ENCODE measurements at places on chromosomes 5 and 9.
A peak's percentile ranks its signal among the peaks of the same experiment; 100 is the strongest.

- DNase-seq, result no peak
Observed at GRCh38 chr5:180130291-180130869, 58.8 kb upstream of the RNF130 start.

DNA sequence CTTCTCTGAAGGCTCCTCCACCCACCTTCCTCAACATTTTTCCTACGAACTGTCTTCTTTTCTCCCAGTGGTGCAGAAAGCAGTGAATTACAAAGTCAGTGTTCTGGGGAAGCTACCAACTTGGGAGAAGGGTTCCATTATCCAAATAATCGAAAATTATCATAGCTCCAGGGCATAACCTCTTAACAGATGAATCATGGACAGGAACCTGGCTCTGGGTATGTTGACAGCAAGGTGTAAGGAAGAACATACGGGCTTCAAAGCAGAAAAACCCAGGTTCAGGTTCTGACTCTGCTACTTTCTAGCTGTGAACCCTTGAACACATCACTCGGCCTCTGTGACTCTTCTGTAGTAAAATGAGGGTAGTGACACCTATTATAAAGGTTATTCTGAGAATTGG, 351.3 kb downstream of the ENC1 start:
- DNase-seq, result peak; percentile 42

DNA sequence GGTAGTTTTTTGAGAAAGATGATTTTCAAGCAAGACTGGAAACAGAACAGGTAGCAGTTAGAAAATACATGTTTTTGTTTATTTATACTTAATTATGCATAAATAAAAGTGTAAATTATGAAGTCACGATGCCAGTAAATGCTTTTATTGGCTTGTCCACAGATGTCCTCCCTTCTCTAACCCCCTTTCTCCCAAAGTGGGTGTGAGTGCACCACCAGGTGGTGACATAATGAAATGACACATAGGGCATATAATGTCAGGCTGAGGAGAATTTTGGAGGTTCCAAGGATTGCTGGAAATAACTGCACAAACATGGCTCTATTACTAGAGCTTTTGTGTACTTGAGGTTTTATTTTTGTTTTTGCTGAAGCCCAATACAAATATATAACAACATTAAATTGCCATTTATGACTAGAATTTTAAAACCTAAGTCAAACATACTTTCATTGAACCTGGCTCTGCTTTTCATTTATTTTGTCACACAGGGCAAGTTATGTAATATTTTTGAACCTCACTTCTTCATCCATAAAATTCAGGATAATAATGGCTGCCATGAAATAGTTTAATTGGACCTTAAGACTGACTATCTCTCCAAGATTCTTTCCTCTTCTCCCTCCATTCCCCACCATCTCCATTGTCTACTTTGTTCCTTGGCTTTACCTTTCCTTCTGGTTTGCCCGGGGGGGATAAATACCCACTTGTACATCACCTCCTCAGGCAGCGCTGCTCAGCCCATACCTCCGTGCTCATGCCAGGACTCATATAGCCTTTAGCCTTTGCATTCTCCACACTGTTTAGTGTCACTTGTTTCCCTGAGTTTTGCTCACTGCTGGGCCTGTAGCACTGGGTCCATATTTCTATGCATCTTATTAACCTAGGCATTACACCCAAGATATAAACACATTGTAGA, 168.8 kb downstream of the PDE4D start:
- DNase-seq, result peak; percentile 35

GRCh38 chr5:124154714-124155113, 591.7 kb downstream of the ZNF608 start:
- DNase-seq, result no peak

GRCh38 chr9:133609311-133610098, at the start of gene FAM163B:
FAM163B (minus strand) TSS chr9:133609389; CDS start chr9:133580223, 29,166 bp downstream.
- DNase-seq, result peak; percentile 9

- DNase-seq, result no peak
Observed at GRCh38 chr9:1917396-1917935, 97.7 kb upstream of the SMARCA2 start.

GRCh38 chr5:1515311-1515920, 8.3 kb downstream of the LPCAT1 start:
- DNase-seq, result no peak

DNA sequence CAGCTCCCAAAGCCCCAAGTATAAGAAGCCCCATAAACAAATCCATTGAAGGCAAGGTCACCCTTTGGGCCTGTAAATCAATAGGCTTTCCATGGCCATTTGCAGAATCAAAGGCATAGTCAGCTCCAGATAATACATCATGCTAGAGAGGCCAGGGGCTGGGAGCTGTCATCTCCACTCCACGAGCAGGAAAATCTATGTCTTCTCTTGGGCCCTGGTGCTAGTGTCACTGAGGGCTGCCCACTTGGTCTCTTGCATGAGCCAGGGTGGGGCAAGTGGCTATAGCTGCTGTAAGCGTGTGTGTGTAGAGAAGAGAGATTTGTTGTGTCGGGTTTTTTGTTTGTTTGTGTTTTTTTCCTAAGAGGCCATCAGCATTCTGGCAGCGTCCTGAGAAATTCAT, 90.0 kb upstream of the ZNF618 start:
- no peak for DNase-seq

DNA sequence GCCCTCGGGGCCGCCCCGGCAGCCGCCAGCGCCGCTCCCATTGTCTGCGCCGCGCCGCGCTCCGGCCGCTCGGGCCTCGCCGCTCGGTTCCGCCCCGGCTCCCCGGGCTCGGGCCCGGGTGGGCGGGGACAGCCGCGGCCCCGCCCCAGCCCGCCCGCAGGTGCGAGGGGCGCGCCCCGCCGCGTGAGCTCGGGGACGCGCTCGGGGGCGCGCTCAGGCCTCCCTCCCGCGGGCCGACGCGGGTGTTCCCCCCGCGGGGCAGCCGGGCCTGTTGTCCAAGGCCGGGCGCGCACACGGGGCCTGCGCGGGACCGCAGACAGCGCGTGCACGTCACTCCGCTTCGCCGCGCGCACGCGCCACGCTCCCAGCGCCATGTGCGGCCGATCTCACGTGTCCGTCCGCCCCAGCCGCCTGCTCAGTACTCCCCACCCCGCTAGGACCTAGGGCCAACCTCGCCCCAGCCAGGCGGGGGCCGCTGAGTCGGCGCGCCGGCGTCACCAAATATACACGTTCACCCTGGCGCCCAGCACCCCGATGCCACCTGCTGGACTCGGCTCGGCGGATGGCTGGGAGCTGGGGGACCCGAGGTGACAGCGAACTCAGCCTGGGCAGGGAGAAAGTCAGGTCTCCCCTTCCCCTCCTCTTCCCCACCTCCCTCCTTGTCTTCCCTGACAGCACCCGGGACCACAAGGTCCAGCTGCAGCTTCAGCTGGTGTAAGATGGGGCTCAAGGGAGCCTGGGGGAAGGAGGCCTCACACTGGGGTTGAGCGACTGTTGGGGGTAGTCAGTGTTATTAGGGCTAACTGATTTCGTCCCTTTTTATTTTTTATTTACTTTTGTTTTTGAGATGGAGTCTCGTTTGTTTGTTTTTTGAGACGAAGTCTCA, 14.3 kb downstream of the GBGT1 start:
- DNase-seq, result peak; percentile 92

- DNase-seq, result no peak
Observed at GRCh38 chr5:134784241-134784920, 25.8 kb downstream of the DDX46 start.

All from mammary epithelial cell (primary cell).